A549 treated with GW870086 at 1 μM for 4 hours (cell line): ENCODE measurements at places on chromosomes 13 and 19. TPM values are rescaled to one million over a fixed set of nuclear protein-coding genes. Genes with fewer than 3 reads are reported as not detected.

The LRRC8E gene
- total RNA-seq = 5.1 to 7.1 TPM (median 6.3 TPM) in 5 replicates

The TINCR gene
- 2.0 to 3.9 TPM (median 2.3 TPM) in 5 replicates for total RNA-seq

The KCNRG gene
- 0.50 to 0.86 TPM (median 0.62 TPM) in 5 replicates for total RNA-seq

The CNMD gene
- not detected in 5 replicates for total RNA-seq

The DENND1C gene
- 0.11 to 0.29 TPM (median 0.19 TPM) in 5 replicates for total RNA-seq

The ZNF793 gene
- 0.08 TPM in 1 of 5 replicates, not detected in the others for total RNA-seq

The TEX101 gene
- total RNA-seq = not detected in 5 replicates

The HCST gene
- 0.28 to 0.45 TPM in 2 of 5 replicates, not detected in the others for total RNA-seq

The MYO1F gene
- 0.22 to 0.41 TPM (median 0.31 TPM) in 5 replicates for total RNA-seq

The ZBTB32 gene
- total RNA-seq = not detected in 5 replicates

The KLK10 gene
- total RNA-seq = 0.32 to 0.98 TPM (median 0.45 TPM) in 5 replicates

The HOMER3 gene
- total RNA-seq = 24.6 to 32.7 TPM (median 28.6 TPM) in 5 replicates

The S1PR4 gene
- 0.08 to 0.19 TPM (median 0.15 TPM) in 4 of 5 replicates, not detected in the other for total RNA-seq

The AP1M2 gene
- total RNA-seq = 27.4 to 60.1 TPM (median 42.0 TPM) in 5 replicates

The NKG7 gene
- not detected in 5 replicates for total RNA-seq

The PLVAP gene
- not detected in 5 replicates for total RNA-seq
